Fibroblast of skin of scalp (primary cell): ENCODE measurements at places on chromosomes 3 and 15.

GRCh38 chr3:72391659-72392058 is 456.6 kb downstream of the SHQ1 start:
- no peak for DNase-seq

- DNase-seq = no peak
Observed at GRCh38 chr3:125367403-125368230, 7.5 kb downstream of the ZNF148 start.

- no peak for DNase-seq
Observed at GRCh38 chr3:154168998-154169795, 48.0 kb downstream of the ARHGEF26 start.

DNA sequence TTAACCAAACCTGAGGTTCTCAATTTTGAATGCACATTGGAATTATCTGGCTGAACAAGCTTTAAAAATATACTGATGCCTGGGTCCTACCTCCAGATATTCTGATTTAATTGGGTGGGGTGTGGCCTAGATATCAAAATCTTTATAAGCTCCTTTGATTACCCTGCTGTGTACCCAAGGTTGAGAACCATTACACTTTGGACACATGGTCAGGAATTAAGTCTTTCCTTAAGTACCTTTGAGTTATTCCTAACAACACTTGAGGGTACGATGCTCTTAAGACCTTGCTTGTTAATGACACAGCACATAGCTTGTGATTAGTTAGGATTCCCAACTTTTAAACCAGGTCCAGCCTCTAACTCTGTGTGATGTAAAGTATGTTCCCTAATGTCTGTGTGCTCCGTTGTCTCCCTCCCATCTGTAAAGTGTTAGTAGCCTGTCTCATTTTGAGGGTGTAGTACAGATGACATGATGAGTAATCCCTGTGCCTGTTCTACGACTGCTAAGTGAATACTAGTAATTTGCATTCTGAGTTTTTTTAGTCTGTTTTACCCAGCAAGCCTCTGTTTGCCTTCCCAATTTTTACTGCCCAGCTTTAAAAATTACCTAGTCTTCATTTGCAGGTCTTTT is 154.9 kb downstream of the KLHL25 start:
- DNase-seq = peak; percentile 82

GRCh38 chr15:100877551-100877950 is 2.1 kb upstream of the ALDH1A3 start:
- no peak for DNase-seq

DNA sequence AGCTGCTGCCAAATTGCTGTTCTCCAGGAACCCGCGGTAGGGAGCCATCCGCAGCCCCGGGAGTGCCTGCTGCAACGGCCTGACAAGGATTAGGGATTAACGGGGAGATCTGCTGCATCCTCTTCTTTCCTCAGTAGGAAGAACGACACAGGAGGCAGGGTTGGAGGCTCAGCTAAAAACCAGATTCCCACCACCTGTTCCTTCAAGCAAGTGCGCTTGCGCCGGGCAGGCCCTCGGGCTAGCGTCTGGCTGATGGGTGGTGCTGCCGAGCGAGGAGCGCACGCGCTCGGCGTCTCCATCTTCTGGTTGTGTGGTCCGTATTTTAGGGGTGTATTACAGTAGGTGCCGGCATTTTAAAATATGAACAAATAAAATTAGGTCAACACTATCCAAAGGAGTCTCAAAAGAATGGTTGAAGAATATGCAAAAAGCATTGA is 25.4 kb upstream of the SLC25A26 start:
- DNase-seq = peak; percentile 55
